ENCODE measurements at places on chromosomes 7 and 10.

- DNase-seq = no peak
Measured at GRCh38 chr10:7301006-7301778, 109.6 kb downstream of the SFMBT2 start.

- DNase-seq = no peak
Measured at GRCh38 chr7:50205011-50205410, 99.5 kb upstream of the IKZF1 start.

- peak; percentile 16 for DNase-seq
Measured at GRCh38 chr7:70527520-70528115, 604.3 kb upstream of the GALNT17 start.

DNA sequence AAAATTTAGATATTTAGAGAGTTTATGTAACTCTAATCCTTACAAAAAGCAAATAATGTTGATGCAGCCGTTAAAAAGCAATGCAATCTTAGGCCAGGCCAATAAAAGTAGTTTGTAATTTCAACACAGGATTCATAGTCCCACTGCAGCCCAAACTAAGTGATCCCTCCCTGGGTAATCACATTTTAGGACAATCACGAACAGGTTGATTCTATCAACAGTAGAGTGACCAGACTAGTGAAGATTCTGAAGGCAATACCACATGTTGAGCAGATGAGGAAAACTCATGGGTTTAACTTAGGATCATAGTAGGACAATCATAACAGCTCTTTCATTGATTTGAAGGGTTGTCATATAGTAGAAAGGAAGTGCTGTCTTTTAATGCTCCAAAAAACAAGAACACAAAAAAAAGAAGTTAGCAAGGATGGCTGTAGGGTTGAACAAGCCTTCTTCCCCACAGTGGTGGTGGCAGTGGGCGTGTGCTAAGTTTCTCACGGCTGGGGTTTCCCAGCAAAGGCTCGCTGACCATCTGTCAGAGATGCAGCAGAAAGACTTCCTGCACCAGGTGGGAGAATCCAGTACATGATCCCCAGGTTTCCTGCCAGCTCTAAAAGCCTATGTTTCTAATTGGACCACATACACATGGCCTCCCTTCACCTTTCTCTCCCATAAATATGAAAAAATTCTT is 212.2 kb downstream of the CHRM2 start:
- no peak for DNase-seq

DNA sequence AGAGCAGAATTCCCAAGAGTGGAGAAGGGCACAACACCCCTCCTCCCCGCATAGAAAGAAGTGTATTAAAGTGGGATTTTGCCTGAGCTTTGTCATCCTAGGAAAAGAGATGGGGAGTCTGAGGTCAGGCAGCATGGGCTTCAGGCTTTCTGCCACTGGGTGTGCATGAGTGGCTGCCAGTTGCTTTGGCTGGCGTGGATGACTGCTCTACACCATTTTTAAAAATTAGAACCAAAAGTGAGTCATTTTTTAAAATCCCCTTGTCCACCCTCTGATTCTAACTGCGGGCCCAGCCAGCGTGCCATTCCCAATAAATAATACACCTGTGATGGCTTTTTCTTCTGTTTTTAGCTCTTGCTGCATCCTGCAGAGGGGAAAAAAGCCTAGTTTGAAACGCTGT is 13.4 kb downstream of the SLC29A3 start:
- no peak for DNase-seq

GRCh38 chr7:17105701-17106100 is 192.8 kb upstream of the AHR start:
- no peak for DNase-seq

DNA sequence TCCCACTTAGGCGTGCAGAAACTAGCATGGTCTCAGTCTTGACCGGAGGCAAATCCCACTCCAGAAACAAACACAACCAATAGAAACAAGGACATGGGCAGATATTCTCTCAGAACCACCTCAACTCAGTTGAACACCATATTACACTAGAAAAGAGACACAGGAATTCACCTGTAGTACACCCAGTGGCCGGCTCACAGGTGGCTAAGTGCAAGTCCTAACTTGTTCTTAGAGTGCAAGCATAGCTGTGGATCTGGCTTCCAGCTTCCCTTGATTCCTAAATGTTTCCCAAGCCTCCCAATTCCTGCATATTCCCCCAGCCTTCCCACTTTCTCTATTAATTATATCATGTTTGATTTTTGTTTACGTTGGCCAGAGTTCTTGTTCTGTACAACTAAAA is 164.4 kb downstream of the TPK1 start:
- DNase-seq = no peak

DNA sequence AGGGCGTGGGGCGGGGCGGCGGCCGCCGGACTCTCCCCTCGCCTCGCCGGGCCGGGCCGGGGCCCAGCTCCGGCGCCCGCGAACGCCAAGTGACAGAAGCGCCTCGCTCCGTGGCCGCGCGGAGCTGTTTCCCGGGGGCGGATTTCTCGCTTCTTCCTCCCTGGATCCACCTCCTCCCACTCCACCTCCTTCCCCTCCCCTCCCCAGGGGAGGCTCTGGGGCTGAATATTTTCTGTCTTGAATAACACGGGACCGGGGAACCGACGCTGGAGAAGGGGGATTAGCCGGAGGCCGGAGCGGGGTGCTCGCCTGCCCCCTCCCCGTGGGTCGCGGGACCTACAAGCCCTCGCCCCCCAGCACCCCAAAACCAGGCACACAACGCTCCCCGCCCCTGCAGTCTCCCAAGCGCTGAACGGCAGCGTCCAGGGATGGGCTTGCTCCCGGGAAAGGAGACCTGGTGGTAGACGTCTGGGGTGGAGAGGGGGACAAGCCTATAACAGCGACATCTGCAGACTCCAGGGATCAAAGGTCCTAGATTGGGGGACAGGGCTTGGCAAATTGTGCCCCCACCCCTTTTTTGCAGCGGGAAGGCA is at the start of gene ARHGAP21:
Gene ARHGAP21 (minus strand): TSS at position 100 of the 593 bp plus-strand sequence. CDS start 1,988 bp downstream, outside the sequence.
- peak; percentile 74 for DNase-seq

DNA sequence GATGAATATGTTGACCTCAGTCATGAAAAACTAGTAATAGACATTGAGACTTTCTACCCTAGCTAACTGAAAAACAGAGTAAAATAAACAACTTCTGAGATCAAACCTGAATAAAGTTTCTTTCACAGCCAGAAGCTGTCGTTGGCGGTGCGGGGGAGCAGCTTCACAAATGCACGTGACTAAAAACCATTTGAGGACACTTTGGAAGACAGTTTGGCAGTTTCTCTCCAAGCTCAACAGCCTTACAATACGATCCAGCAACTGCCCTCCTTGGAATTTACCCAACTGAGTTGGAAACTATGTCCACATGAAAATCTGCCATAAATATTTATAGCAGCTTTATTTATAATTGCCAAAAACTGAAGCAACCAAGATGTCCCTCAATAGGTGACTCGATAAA is 63.1 kb downstream of the CYTH3 start:
- DNase-seq = no peak

GRCh38 chr7:4700577-4701235 is 18.6 kb downstream of the FOXK1 start:
- DNase-seq = no peak

- DNase-seq = no peak
Measured at GRCh38 chr10:110260746-110261477, 43.8 kb downstream of the SMNDC1 start.

DNA sequence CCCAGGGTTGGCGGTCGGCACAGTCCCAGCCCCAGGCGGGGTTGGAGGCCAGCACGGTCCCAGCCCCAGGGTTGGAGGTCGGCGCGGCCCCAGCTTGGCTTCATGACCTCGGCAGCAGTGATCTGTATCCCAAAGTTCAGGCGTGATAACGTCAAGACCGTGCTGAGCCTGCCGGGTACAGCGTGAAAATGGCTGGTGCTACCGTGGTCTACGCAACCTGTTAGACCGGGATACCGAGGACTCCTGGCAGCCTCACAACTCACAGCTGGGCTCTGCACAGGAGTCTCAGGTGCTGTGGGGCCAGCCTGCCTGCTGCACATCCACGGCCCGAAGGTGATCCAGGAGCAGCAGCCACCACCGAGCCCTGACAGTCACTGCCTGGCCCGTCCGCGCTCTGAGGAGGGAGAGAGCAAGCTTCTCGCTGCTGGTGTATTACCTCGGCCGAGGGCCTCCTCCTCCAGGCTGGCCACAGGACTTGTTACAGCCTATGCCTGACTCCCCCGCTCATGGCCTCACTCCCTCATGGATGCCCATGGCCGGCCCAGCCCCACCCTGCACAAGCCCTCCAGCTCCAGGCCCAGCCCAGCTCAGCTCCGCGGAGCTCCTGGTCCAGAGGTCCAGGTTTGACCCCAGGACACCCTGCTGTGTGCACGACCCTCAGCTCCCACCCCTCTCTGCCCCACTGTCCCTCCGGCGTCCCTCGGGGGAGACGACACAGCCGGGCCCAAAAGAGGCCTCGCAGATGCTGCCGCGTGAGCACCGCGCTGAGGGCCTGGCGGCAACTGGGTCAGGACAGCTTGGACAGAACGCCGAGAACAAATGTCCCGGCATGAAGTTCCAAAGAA is 156.0 kb downstream of the ELFN1 start:
- DNase-seq = no peak

DNA sequence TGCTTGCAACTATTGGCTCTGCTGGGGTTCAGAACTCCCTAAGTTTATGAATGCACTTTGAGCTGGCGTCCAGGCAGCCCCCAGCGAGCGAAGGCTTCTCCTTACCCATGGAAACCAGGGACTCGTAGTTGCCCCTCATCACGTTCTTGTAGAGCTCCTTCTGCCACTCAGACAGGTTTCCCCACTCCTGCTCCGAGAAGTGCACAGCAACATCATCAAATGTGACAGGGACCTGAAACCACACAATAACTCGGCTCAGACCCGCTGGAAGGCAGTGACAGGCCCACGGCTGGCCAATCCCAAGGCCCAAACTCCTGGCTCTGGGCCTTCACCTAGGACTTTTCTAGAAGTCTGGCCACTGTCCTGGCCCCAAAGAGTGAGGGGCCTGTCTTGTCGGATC is 6.9 kb downstream of the ZNF777 start:
- DNase-seq = no peak

DNA sequence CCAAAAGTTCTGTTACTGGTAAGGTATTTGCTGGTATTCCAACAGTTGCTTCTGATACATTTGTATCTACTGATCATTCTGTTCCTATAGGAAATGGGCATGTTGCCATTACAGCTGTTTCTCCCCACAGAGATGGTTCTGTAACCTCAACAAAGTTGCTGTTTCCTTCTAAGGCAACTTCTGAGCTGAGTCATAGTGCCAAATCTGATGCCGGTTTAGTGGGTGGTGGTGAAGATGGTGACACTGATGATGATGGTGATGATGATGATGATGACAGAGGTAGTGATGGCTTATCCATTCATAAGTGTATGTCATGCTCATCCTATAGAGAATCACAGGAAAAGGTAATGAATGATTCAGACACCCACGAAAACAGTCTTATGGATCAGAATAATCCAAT is 131.0 kb downstream of the AASS start:
- DNase-seq = peak; percentile 10

- DNase-seq = no peak
Measured at GRCh38 chr10:61021926-61022325, 77.9 kb upstream of the RHOBTB1 start.

GRCh38 chr7:36607721-36608095 is 116.6 kb downstream of the AOAH start:
- no peak for DNase-seq

- no peak for DNase-seq
Measured at GRCh38 chr10:124041675-124042445, 51.5 kb downstream of the CHST15 start.

DNA sequence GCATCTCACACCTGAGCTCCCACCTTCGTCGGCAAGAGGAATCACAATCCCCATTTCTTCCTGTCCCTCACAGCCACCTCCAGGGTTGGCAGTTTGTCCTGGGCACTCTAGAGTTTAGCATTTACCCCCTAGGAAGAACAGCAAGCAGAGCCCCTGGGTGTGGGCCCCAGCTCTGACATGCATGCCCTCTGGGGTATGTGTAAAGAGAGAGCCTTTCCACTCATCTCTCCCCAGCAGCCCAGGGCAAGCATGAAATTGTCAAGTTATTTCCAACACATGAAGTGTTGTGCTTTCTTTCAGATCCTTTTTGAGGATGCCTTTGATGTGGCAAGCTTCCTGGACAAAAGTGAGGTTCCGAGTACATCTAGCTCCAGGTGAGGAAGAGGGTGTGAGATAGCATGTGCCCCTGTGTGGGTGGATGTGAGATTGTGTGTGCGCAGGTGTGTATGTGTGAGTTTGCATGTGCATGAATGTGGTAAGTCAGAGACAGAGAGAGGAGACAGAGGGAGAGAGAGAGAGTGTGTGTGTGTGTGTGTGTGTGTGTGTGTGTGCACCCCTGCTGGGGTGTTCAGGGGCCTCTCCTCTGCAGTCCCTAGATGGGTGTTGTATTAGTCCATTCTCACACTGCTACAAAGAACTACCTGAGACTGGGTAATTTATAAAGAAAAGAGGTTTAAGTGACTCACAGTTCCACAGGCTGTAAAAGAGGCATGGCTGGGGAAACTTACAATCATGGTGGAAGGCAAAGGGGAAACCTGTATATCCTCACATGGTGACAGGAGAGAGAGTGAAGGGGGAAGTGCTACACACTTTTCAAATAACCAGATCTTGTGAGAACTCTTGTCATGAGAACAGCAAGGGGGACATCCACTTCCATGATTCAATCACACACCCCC is 18.1 kb downstream of the STRA8 start:
- DNase-seq = no peak

GRCh38 chr10:28925121-28925663 is 247.9 kb downstream of the BAMBI start:
- no peak for DNase-seq

- DNase-seq = no peak
Measured at GRCh38 chr10:103574097-103575061, 80.9 kb downstream of the NEURL1 start.

GRCh38 chr10:31607481-31607880 is 288.5 kb downstream of the ZEB1 start:
- DNase-seq = no peak

DNA sequence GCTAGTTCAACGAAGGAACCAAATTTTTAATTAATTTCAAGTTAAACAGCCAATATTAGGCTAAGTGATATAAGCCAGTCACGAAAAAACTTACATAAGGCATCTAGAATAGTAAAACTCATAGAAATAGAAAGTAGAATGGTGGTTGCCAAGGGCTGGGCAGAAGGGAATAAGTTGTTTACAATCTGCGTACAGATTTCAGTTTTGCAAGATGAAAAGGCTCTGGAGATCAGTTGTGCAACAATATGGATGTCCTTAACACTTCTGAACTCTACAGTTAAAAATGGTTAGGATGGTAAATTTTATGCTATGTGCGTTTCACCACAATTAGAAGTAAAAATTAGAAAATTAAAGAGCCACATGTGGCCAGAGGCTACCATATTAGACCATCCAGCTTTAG is 13.3 kb downstream of the SCRN1 start:
- DNase-seq = no peak

GRCh38 chr10:7625836-7626235 is 40.9 kb downstream of the ITIH5 start:
- DNase-seq = no peak

- DNase-seq = no peak
Measured at GRCh38 chr7:102456327-102456726, 8.3 kb downstream of the ALKBH4 start.

DNA sequence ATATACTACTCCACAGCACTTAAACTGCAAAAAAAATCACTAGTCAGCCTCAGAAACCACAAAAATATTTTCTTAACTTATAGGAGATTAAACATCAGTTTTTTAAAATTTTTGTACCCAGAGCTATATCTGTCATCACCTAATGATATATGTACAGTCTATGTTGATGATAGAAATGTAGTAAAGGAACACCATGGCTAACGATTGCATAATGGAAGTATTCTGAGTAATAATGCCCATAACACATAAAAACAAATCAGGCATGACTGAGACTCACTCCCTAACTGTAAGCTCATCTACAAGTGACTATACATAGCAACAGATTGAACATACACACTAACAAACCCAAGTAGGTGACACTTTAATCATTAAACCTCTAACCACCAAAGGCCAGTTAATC is 51.3 kb downstream of the TSPAN12 start:
- no peak for DNase-seq

Data from hematopoietic multipotent progenitor cell treated with erythropoietin and hydrocortisone succinate and interleukin-3 and kit ligand, for 6 days (in vitro differentiated cells).